ENCODE measurements at places on chromosomes 7 and 10. TPM values are rescaled to one million over a fixed set of nuclear protein-coding genes. Genes with fewer than 3 reads are reported as not detected.

Gene AKR1E2
- 4.7 TPM for total RNA-seq

Gene ZNF438
- 4.4 TPM for total RNA-seq

Gene TACR2
- not detected for total RNA-seq

Gene GPR146
- 1.2 TPM for total RNA-seq

Gene SPAG6
- total RNA-seq, result 6.6 TPM

Gene AKR1C4
- total RNA-seq, result 2.0 TPM
